ENCODE measurements at places on chromosomes 6 and 20.
A peak's percentile ranks its signal among the peaks of the same experiment; 100 is the strongest.

- DNase-seq = no peak
Observed at GRCh38 chr20:63961664-63962425, 5.6 kb upstream of the UCKL1 start.

- no peak for DNase-seq
Observed at GRCh38 chr20:32518593-32519380, 66.3 kb downstream of the NOL4L start.

- peak; percentile 29 for DNase-seq
Observed at GRCh38 chr6:78909391-78909790, 42.0 kb downstream of the IRAK1BP1 start.

- DNase-seq = no peak
Observed at GRCh38 chr6:166204852-166205650, 37.4 kb upstream of the TBXT start.

GRCh38 chr6:131281471-131282270 lies 146.4 kb downstream of the AKAP7 start:
- DNase-seq = no peak

- DNase-seq = no peak
Observed at GRCh38 chr6:169165561-169166300, 87.9 kb downstream of the THBS2 start.

DNA sequence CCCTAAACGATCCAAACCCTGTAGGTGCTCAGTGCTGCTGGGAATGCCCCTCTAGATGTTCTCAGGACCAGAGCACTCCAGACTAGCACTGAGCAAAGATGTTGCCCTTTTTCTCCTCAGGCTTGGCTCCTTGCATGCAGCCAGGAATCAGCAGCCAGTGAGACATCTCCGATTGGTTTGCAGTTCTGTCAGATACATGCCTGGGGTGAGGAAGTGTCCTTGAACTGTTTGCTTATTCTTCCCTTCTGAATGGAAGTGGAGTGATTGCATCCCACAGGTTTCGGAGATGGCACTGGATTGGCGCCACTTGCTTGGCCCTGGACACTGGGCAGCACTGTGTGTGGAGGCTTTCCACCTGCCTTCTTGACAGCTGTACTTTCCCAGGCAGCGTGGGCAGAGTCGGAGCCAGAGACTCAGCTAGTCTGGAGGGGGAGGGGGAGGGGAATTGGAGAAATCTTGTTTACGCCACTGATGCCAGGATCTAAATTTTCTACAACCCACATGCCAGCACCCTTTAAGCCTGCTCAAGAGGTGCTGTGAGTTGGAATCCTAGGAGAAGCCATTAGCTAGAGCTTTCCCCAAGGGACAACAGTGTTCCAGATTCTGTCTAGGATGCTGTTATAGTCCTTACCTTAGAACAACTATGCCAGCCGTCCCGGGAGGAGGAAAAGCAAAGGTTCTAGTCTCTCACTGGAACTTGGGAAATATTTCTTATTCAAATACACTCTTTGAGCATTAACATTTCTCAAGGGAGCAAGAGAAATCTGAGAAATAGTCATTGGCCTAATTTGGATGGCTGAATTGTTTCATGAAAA lies 49.2 kb upstream of the SASH1 start:
- DNase-seq = peak; percentile 89

- no peak for DNase-seq
Observed at GRCh38 chr6:30060606-30061091, 416 bp upstream of the POLR1H start.

- DNase-seq = no peak
Observed at GRCh38 chr20:3237011-3237957, 1.7 kb downstream of the SLC4A11 start.

- peak; percentile 42 for DNase-seq
Observed at GRCh38 chr20:45073221-45073620, 27.7 kb downstream of the KCNS1 start.

DNA sequence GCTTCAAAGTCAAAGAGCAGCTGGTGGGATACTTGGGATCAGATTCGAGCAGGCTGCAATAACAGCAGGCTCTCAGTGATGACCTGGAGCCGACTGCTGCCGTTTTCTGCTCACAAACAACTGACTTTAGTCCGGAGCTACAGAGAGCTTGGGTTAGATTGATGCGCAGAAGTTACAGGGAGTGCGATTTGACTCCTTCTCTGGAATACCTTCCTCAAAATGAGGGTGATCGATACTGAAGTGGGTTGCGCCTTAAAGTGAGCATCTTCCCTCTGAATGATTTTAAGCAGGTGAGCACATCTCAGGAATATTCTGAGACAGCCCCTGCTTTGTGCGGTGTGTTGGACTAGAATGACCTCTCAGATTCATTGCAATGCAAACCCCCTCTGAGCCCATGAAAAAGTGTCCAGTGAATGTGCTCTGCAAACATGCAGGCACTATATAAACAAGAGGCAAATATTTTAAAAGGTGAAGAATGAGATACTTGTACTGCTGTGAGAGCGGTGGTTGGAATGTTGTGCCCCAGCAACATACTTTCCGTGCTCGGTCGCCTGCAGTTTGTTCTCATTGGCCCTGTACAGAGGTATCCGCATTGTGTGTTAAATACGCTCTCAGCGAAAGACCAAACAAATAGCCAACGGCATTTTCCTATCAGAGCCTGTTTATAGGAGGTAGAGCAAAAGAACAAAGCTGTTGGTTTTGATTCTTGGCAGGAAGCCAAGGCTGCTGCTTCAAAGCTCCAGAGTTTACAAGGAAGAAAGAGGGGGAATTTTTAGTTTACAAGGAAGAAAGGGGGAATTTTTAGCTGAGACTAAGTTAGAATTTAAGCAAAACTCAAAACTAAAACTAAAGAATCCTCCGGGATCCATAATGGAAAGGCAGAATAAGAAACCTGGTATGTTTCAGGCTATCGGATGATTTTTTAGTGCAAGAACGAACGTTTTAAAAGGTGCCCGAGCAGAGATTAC lies 67.7 kb downstream of the PHACTR2 start:
- peak; percentile 78 for DNase-seq

DNA sequence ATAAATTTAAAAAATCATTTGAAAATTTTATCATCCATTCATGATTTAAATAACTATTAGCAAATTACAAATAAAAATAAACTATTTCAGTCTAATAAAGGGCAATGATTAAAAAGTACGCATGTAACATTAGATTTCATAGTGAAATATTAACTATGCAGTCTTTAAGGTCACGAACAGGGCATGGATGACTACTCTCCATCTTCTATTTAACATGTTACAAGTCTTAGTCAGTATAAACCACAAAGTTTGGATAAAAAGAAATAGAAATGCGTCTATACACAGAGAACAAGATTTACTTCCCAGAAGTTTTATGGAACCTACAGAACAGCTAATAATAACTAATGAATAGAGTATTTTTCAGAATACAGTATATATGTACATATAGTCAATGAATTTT lies 1016.0 kb downstream of the EYS start:
- no peak for DNase-seq

- DNase-seq = no peak
Observed at GRCh38 chr6:69880601-69881000, 14.2 kb downstream of the COL19A1 start.

- DNase-seq = no peak
Observed at GRCh38 chr6:6559994-6560570, 28.4 kb upstream of the LY86 start.

- DNase-seq = no peak
Observed at GRCh38 chr6:35662999-35663398, 25.7 kb downstream of the FKBP5 start.

DNA sequence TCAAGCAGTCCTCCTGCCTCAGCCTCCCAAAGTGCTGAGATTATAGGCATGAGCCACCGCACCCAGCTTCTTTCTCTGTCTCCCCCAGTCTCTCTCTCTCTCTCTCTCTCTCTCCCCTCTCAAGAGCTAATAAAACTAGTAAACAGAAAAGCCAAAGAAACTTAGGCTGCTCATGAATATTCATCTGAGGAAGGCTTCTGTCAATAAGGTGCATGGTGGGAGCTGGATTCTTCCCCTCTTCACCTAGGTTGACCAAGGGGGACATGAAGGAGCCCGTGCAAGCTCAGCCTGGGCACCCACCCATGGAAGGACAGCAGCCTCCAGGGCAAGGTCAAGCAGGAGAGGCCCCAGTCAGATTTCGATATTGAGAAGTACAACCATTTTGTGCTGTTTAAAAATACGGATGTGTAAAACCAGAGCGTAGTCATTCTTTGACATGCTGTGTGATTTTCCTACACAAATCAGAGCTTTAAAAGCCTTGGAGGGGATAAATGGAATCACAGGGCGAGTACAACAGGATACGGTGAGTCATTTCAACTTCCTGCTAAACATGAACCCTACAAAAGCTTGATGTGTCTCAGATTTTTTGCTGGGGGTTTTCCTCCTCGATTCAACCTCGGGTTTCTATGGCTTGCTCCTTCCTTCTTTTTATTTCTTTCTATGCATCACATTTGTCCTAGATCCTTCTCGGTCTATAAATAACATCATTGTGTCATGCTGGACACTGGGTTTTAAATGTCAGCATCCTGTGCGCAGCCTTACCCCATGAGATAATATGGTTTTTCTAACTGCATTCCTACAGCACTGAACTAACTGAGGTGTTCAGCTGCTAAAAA lies 368.9 kb upstream of the JARID2 start:
- DNase-seq = peak; percentile 50

DNA sequence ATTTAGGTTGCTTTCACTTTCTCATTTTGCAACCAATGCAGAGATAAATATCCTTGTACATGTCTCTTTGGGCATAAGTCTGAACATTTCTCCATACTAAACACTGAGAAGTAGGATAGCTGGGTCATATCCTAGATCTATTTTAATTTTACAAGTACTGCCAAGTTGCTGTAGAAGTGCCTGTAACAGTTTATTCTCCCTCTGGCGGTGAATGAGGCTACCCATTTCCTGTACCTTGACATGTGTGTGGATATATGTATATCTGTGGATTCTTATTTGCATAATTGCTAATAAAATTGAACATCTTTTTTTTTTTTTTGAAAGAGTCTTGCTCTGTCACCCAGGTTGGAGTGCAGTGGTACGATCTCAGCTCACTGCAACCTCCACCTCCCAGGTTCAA lies 48.0 kb upstream of the PNRC1 start:
- no peak for DNase-seq

GRCh38 chr6:104126315-104127005 lies 733.3 kb downstream of the HACE1 start:
- no peak for DNase-seq

GRCh38 chr6:126537061-126537816 lies 197.3 kb downstream of the CENPW start:
- DNase-seq = no peak

- DNase-seq = no peak
Observed at GRCh38 chr6:37897321-37897720, 77.8 kb downstream of the ZFAND3 start.

DNA sequence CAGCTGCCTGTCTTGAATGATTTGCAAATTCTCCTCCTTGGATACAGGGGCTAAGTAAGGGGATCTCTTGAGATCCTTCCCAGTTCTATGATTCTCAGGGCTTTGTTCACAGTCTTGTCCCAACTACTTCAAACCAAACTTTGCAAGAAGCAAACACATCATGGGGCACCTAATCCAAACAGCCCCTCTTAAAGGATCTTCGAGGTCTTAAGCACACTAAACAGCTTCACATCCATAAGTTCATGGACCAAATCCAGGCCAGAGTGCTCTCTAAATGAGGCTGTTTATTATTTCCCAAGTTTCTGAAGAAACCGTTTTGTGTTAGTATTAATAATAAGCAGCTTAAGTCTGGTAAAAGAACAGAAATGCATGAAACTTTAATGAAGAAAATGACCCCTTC lies 75.2 kb downstream of the KIF6 start:
- DNase-seq = no peak

GRCh38 chr6:165637586-165637985 lies 25.5 kb downstream of the PDE10A start:
- no peak for DNase-seq

DNA sequence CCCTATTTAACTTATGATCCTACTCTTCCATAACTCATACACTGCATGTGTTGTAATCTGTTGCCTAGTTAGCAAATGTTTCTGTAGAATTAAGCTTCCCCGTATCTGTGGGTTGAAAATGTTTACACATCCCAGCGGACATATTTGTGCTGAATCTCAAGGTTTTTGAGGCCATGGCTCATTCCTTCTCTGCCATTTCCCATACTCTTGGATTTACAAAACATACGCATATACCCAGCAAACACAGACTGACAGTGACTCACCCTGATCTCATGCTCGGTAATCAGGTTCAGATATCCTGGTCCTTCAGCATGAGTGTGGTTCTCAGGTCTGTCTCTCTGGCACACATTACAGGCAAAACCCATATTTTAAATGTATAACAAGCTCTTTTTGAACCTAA lies 58.7 kb downstream of the AGPAT4 start:
- no peak for DNase-seq

DNA sequence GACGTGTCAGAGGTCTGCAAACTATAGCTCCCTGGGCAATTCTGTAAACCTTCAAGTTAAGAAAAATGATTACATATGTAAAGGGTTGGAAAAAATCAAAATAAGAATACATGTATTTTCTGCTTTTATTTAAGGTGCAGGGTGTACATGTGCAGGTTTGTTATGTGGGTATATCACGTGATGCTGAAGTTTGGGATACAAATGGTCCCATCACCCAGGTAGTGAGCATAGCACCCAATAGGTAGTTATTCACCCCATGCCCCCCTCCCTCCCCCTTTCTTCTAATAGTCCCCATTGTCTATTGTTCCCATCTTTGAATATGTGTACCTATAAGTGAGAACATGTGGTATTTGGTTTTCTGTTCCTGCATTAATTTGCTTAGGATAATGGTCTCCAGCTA lies 51.1 kb upstream of the GCM1 start:
- DNase-seq = no peak

DNA sequence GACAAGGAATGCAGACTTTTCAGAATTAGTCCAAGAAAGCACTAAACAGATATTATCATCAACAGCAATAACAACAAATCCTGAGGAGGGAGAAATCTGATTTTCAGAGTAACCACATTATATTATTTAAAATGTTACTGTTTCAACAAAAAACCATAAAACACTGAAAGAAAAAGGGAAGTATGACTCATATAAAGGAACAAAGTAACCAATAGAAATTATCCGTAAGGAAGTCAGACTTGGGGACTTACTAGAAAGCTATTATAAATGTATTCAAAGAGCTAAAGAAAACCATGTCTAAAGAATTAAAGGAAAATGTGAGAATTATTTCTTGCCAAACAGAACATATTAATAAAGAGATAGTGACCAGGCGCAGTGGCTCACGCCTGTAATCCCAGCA lies 98.1 kb downstream of the MYLK4 start:
- no peak for DNase-seq

DNA sequence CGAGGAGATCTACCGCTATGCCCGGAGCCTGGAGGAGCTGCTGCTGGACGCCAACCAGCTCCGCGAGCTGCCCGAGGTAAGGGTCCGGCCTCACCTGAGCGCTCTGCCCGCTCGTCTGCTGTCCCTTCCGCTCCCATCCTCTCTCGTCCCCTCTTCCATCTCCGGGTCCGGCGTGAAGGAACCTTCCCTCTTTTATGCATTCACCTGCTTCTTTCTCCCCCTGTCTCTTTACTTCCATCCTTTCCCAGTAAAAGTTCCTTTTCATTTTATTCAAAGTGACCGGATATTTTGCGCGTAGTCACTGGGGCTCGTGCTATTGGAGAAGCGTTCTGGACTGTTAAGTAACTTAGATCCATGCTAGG lies 516 bp downstream of the LRRC1 start:
- no peak for DNase-seq

GRCh38 chr6:82251942-82252341 lies 4.4 kb upstream of the IBTK start:
- DNase-seq = peak; percentile 55

Measured in tongue (tissue), 3 donors.